Activated gamma-delta T cell treated with Interleukin-2 at 50 U/mL for 16 hours (primary cell): ENCODE measurements at places on chromosomes 7 and 10.

GRCh38 chr7:44145479-44145968, 4.4 kb upstream of the MYL7 start:
- DNase-seq, result peak; percentile 33

DNA sequence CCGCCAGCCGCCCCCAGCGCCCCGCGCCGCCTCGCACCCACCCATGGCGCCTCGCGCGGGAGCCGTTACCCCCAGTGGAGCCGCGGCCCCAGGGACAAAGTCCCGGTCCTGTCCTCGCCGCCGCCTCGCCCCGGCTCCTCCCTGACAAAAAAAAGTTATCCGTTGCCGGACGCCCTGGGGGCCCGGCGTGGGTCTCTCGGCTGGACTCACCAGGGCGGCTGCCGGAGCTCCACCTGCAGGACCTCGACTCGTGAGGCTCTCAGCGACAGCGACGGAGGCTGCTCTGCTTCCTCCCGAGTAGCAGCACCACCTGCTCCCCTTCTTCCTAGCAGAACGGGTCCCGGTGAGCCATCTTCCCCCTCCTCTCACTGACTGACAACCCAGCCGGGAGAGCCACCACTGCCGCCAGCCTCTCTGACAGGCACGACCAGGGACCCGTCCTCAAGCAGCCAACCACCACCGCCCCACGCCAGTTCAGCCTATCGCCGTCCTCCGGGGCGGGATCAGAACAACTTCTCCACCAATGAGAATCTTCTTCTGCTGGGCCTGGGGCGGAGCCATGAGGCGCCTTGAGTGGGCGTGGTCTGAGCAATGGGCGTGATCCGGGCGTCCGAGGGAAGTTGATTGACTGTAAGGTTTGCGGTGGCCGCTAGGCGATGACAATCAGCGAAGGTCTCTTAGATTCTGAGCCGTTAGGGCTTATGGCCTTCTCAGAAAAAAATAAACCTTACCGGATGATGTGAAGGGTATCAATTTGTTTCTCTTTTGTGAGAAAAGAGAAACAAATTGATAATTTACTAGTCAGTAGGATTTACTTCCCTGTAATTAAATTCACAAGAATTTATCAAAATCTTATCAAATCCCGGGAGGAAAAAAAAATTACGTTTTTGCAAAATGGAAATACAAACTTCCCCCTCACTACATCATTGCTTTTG, at the start of gene HYCC1:
Gene HYCC1 (minus strand): TSS at position 416 of the 935 bp plus-strand sequence. CDS start 23,019 bp downstream, outside the sequence.
- DNase-seq, result peak; percentile 98

DNA sequence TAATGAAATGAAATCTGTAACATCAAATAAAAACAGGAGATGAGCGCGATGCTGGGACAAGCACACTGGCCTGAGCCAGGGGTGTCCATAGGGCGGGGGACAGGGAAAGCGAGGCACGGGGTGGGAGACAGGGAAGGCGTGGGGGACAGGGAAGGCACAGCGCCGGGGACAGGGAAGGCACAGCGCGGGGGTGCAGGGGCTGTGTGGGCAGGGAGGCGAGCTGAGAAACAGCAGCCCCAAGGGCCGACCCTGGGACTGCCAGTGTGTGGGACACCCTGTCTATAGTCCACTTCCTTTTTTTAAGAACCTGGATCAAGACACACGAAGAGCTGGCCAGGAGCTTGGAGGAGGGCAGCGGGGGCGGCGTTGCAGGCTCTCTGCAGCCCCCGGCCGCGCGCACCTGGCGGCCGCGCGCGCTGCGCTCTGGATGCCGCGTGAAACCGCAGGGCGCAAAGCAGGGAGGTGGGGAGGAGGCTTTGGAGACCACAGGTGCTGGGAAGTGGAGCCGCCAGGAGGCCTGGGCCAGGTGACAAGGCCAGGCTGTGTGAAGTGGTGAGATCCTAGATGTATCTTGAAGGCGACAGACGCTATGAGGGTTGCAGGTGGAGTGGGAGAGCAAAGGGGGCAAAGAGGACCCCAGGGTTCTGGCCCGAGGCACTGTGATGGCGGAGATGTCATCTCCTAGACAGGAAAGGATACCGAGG, 157.7 kb downstream of the COBL start:
- DNase-seq, result no peak

- DNase-seq, result peak; percentile 73
Observed at GRCh38 chr10:6201516-6201975, 1.2 kb upstream of the PFKFB3 start.

DNA sequence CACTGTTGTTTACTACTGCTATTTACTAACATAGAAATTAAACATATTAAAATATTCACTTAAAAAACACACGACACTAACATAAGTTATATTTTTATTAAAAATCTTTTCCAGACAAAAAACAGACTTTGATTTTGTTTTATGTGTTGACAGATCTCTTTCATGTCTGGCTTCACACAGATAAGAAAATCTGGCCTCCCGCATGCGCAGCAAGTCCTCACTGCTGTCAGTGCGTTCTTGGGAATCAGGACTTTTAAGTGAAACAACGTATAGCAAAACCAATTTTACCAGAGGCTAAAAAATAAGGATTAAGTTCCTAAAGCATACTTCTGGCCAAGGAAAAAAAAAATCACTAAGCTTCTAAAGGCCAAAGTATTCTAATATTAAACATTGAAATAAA, 1.2 kb upstream of the IDI1 start:
- DNase-seq, result no peak

DNA sequence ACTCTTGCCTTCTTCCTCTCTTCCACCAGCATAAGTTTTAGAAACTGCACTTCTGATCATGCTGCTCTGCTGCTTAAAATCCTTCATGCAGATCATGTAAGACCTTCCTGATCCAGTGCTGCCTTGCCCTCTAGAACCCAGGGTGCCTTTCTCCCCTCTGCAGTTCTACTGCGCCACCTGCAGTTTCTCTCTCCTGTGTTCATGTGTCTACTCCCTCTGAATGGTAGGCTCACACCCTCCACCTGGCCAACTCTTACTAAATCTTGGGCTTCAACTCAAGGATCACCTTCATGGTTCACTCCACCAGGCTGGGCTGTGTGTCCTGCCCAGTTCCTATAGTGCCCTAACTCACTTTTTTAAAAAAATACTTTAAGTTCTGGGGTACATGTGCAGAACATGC, 174.6 kb upstream of the ITGB1 start:
- DNase-seq, result no peak

DNA sequence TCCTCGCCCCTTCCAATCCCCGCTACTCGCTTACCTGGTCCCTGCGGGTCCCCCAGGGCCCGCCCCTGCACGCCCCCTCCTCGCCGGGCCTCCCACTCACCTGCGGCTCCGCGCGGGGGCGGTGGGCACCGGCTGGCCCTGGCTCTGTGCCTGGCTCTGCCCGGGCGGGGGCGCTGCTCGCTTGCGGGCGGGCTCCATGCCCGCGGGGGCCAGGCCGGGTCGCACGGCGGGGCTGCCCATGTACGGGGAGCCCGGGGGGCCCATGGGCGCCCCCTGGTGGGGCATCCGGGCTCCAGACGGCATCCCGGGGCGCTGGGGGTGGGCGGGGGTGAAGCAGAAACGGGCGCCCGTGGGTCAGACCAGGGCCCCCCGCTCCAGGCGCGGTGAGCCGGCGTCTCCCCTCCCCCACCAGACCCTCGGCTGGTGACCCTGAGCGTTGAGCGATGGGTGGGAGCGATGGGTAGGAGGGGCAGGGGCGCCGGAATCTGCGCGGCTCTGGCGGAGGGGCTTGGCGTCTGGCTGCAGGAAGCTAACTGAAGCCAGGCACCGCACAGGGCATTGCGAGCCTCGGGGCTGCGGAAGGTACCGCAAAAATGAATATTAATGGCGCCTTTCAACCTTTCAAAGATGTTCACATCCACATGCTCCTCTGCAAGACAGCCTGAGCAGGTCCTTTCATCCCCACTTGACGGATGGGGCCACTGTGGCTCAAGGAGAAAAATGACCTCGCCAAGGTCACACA, 3.0 kb downstream of the SMARCD3 start:
- DNase-seq, result peak; percentile 71

DNA sequence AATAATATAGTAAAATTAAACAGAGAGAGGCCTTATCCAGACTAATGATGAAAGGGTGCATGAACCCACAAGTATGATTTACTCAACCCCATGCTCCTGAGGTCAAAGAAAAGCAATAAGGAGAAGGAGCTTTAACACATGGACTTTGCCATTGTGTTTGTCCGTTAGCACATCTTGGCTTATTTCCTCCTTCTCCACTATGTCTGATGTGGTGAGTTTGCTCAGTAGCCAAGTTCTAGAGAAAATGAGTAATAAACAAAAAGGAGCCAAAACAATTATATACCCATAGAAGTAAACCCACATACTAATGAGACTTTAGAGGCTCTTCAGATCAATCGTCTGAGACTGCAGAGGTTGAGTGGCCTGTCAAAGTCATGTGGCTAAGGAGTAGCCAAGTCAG, 26.1 kb upstream of the ADD3 start:
- no peak for DNase-seq

GRCh38 chr10:133445751-133446708, 7.7 kb upstream of the SCART1 start:
- no peak for DNase-seq

GRCh38 chr10:11530806-11531205, 80.6 kb downstream of the USP6NL start:
- no peak for DNase-seq

GRCh38 chr10:62054408-62054807, 152.9 kb downstream of the ARID5B start:
- no peak for DNase-seq

DNA sequence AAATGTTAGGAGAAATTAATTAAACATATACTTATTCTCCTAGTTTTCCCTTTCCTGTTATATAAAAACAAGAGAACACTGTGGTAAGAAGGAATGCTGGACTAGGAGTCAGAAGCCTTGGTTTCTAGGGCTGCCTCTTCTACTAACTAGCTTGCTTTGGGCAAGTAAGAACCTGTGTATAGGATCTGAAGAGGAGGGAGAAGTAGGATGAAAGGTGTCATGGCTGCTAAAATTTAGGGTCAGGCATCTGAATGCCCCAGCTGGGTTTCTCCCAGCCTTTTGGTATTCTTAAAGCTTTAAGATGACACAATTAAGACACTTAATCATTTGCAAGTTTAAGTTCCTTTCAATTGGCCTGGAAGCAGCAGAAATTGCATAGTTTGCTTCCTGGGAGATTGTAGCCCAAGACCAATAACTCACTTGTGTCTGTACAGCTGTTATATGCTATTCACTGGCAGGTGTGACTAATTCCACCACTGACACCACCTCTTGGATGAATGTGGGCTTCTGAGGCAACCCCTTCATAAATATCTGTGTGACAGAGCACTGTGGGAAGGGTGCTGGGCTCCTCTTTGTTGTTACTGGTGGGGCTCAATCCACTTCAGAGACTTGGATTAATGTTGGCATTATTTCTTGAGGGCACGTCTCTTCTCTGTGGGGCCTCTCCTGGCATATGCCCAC, 137.2 kb downstream of the LRMDA start:
- no peak for DNase-seq

- DNase-seq, result no peak
Observed at GRCh38 chr10:65952086-65952485, 973.8 kb upstream of the LRRTM3 start.

DNA sequence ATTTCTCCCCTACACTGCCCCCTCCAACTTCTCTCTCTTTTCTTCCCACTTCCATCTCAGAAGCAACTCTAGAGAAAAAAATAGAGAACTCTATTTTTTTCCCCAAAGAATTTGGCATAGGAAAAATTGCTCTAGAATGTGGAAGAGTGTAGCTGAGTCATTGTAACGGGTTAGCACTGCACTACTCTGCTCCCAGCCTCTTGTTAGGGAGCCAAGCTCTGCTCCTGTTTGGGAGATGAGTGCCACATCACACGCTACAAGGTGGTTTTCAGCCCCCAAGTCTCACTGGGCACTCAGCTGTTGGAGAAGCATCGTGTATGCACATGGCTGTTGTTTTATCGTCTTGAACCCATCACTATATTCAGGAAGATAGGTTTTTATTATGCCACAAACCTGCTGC, 136.4 kb downstream of the BMPER start:
- no peak for DNase-seq

GRCh38 chr10:126705951-126706565, 35.6 kb upstream of the C10orf90 start:
- DNase-seq, result no peak

DNA sequence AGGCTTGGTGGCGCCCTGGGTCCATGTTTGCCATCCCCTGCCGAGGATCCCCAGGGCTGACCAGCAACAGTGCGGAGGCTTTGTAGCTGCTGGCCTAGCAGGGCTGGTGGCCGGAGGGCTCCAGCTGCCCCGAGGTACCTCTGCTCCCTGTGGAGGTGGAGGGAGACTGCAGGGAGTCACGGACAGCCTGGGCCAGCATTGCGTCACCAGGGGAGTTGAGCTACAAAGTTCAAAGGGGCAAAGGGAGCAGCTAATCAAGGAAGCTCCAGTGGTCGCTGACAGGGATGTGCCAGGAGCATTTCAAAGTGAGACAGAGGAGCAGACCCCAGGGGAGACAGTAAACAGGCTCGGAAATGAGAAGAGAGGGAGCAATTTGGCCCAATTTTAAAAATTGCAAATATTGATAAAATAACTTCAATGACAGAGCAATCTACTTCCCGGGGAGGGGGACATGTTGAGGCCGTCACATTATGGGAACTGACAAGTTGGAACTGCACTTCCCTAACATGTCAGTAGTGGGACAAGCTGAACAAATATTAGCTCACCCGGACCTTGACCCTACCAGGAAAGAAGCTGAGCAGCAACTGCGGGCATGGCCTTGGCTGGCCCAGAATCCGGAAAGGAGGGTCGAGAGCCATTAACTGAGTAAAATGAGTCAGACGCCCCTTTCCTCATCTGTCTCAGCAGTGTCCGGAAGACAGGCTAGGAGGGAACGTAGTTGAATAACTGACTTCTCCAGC, 39.4 kb downstream of the BTBD16 start:
- no peak for DNase-seq

DNA sequence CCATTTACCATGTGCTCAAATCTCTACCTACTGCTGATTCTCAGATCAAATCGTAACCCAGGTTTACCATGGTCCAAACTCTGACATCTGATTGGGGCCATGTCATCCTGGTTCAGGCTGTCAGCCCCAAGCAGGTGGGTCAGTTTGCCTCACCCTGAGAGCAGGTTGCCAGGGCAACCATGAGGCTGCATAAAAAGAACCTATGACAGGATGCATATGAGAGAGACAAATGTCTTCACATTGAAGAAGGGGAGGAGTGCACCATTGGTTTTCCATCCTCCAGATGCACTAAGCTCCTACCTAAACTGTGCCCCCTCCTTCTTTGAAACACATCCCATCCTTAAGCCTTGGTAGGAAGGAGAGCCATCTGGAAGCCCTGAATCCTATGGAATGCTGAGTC, 10.2 kb downstream of the PRSS1 start:
- no peak for DNase-seq

GRCh38 chr7:73891178-73891885, 30.4 kb downstream of the TMEM270 start:
- DNase-seq, result no peak

DNA sequence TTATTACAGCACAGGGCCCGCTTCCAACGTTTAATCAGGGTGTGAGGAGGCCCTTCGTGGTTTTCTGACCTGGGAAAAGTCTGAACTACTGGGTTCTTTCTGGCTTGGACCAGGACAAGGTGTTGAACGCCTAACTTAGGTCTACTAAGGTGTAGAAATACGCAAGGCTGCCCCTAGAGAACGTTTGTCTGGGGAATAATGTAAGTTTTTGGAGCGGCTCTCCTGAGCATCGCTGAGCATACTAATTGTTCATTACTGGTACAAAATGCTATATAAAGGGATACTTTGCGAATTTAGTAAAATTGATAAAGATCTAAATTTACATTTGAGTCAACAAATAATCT, 32.4 kb upstream of the TOMM7 start:
- DNase-seq, result no peak

- DNase-seq, result no peak
Observed at GRCh38 chr10:33260403-33261149, 73.9 kb downstream of the NRP1 start.
